ENCODE measurements at places on chromosomes 4 and X. TPM values are rescaled to one million over a fixed set of nuclear protein-coding genes. Genes with fewer than 3 reads are reported as not detected.

Gene RHOXF2
- not detected for total RNA-seq

Gene DAPP1
- 29.0 TPM for total RNA-seq

Gene BBS12
- total RNA-seq: 2.9 TPM

Gene GABRE
- 0.21 TPM for total RNA-seq

Gene H2BW2
- total RNA-seq: not detected

Gene AMTN
- total RNA-seq: not detected

Gene GPRASP3
- total RNA-seq: 9.5 TPM

Gene COX7B
- total RNA-seq: 228 TPM

Gene TLR10
- total RNA-seq: not detected

Gene DGAT2L6
- not detected for total RNA-seq

Gene PSAPL1
- not detected for total RNA-seq

Gene CLDN34
- total RNA-seq: not detected

Gene SSX1
- total RNA-seq: not detected

Gene KCNE5
- total RNA-seq: not detected

Gene NWD2
- 0.04 TPM for total RNA-seq

Gene CCNA2
- total RNA-seq: 7.2 TPM

Gene DCX
- total RNA-seq: not detected

Gene FMR1NB
- not detected for total RNA-seq
